ENCODE measurements at places on chromosomes 16 and 17.

- peak; percentile 54 for DNase-seq
These were observed 17.7 kb downstream of the PLCG2 start for GRCh38 chr16:81796583-81797346.

GRCh38 chr16:88856122-88856827 lies 472 bp downstream of the GALNS start:
- DNase-seq = no peak

DNA sequence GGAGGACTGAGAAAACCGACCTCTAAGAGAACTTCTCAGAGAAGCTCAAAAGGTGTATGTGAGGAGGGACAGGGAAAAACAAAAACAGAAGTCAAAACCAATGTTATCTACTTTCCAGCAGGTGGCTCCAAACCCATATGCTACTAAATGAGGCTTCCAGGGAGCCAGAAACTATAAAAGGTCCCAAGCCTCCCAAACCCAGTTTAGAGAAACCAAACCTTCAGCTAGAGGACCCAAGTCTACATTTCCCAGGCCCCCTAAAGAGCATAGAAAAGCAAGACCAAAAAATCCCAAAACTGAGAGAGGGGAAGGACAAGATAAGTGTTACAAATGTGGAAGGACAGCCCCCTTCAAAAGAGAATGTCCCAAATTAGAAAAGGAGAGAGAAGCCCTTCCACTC lies 3.7 kb downstream of the HPR start:
- peak; percentile 62 for DNase-seq

DNA sequence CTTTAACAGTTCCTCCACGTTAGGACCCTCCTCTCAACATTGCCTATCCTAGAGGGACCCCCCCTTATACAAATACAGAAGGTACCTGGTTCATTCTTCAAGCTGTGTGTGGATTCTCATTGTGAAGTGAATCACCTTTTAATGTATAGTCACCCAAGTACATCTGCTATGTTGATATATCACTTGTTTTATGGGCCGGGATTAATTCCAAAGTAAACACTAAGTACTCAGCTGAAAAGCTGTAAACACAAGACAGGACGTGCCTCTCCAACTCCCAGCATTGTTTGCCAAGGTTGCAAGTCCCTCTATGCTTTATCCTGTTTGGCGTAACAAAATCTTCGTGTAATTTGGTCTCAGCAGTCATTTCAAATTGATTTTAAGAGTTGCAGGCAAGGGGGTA lies 123.6 kb downstream of the RBFOX1 start:
- DNase-seq = no peak

DNA sequence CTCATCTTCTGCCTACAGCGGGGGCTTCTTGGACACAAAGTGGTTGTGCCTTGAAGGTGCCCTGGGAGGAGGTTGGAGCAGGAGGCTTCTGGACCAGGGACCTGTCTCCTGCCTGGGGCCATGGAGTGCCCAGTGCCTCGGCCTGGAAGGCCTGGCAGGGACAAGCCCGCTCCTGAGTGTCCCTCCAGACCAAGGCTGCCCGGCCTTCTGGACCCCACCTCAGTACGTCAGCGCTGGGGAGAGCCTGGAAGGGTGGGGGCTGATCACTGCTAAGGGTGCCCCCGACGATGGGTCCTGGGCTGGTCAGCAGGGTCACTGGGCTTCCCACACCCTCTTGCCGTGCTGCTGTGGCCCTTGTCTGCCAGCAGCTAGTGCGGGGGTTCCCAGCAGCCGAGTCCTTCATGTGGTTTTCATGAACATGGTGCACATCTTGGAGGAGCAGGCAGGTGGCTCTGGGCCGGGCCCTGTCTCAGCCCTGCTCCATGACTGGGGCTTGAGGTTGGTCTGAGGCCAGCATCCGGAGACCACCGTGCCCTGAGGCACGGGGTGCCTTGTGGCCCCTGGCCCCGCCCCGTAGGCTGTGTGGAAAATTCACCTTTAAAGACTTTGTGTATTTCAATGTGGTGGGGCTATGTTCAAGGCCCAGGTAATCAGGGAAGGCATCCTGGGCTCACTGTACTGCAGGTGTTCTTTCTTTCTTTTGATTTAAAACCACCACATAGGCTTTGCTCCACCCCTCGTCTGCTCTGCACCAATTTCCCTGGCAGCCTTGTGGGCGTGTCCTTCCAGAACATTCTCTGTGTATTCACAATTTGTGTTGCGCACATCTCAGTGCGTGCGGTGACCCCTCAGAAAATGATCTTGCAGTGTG lies 22.4 kb downstream of the MGRN1 start:
- DNase-seq = no peak

DNA sequence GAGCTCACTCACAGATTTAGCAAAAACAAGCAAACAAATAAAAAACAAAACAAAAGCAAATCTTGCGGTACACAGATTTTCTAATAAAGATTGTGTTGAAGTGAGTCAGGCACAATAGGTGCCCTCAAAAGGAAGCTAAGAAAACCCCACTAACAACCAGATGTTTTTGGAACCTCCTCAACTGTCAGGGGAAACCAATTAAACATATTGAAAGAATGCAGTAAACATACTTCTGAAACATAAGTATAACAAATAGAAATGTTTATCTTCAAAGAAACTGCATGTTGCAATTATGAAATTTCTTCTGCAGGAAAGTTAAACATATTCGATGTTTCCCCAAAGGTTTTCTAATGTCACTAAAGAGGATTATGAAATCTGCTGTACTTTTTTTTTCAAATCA lies 110.5 kb upstream of the CORO6 start:
- DNase-seq = peak; percentile 83

- no peak for DNase-seq
These were observed 18.1 kb upstream of the KRT17 start for GRCh38 chr17:41642252-41643156.

GRCh38 chr16:22353191-22353919 lies 21.1 kb downstream of the CDR2 start:
- peak; percentile 83 for DNase-seq

GRCh38 chr17:59527325-59527917 lies 38.0 kb upstream of the DHX40 start:
- DNase-seq = no peak

DNA sequence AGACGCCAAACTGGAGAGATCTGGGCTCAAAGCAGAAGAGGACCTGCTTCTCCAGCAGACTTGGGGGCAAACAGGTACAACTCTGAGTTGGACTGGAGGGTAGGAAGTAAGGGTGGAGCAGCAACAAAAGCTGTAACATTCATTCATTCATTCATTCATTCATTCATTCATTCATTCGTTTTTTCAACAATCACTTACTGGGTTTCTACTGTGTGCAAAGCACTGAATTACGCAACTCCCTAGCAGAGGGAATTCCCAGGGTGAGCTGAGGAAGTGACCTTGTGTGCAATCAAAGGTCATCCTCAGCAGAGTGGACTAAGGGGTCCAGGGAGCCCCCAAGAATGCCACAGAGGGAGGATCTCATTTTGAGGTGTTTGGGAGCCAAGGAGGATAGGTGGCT lies 231.1 kb upstream of the SDK2 start:
- DNase-seq = no peak

GRCh38 chr16:48143812-48144368 lies 11.9 kb downstream of the ABCC12 start:
- no peak for DNase-seq

GRCh38 chr16:82562183-82562683 lies 64.5 kb upstream of the CDH13 start:
- no peak for DNase-seq

GRCh38 chr16:86575754-86576557 lies 2.4 kb upstream of the FOXL1 start:
- DNase-seq = peak; percentile 97

DNA sequence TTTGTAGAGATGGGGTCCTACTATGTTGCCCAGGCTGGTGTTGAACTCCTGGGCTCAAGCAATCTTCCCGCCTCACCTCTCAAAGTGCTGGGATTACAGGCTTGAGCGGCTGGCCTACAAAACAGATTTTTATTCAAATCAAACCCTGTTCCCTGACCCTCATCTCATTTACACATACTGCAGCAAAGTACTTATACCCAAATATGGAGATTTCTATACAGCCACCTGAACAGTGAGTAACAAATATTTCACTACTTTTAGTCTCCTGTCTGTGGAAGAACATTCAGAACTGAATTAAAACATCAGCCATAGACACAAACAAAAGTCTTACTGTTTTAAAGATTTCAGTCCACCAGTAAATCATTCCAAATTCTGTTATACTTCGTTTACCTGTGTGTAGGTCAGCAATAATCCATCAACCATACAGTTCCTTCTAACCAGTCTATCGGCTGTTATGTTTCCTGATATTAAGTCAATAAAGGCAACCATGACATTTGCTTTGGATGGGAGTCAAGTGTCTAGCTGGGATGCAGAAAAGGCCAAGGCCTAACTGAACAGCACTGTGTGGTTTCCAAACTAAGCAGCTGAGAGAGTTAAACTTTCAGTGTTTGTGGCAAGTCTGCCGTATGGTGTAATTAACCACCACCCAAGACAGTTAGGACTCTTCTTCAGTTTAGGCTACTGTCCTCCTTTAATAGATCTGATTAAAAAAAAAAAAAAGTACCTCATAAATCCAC lies 22.3 kb downstream of the ERN1 start:
- DNase-seq = no peak

- no peak for DNase-seq
These were observed 56.3 kb downstream of the IL21R start for GRCh38 chr16:27458258-27458657.

DNA sequence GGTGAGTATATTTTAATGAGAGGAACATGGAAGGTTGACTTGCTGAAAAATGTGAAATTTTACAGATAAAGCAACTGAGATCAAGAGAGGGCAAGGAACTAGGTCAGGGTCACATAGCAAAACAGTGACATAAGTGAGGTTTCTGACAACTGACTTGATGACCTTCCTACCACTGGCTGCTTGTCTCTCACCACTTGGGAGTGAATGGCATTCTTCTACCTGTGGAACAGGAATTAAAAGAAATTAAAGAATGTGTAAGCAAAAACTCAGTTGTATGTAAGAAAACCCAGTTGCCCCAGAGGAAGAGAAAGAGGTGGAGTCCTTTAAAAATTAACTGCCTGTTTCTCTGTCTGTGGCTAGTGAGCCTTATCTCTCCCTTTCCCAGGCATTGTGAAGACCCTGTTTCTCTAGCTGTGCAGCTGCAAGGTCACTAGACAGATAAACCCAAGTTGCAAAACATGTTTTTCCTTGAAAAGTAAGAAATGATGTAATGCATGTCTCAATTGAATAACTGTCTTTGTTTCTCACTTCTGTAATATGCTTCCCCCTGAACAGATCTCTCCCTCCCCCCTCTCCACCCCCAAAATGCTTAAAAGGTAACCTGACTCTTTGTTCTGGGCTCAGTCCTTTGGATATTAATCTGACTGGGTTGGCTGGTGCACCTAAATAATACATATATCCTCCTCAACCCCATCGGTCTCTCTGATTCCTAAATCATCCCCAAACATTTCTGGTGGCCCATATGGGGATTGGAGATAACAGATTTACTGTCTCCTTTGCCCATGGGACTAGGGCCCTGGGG lies 23.4 kb downstream of the ACSM1 start:
- no peak for DNase-seq

DNA sequence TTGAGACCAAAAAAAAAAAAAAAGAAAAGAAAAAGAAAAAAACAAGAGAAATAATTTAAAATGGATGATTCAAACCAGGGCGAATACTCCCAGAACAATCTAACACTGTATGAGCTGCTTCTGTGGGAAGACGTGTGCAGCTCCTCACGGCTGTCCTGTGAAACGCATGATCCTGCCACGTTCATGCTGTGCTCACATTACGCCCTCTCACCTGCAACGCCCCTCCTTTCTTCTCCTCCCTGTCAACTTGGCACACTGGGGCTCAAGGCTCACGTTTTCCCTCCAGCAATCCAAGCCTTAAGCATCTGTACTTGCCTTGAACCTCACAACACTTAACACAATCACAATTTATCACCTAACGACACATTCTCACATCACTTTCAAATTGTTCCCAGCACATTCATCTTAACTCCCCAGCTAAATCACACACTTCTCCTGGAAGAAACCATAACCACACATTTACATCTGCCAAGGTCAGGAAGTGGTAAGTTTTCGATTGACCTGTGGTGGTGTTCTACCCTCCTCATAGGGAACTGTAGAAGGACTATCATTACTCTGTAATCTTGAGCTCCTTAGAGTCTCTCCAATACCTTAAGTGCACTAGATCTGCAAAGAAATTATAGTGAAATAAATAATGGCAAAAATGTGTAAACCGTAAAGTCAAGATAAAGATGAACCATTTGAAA lies 29.1 kb downstream of the MBTPS1 start:
- no peak for DNase-seq

DNA sequence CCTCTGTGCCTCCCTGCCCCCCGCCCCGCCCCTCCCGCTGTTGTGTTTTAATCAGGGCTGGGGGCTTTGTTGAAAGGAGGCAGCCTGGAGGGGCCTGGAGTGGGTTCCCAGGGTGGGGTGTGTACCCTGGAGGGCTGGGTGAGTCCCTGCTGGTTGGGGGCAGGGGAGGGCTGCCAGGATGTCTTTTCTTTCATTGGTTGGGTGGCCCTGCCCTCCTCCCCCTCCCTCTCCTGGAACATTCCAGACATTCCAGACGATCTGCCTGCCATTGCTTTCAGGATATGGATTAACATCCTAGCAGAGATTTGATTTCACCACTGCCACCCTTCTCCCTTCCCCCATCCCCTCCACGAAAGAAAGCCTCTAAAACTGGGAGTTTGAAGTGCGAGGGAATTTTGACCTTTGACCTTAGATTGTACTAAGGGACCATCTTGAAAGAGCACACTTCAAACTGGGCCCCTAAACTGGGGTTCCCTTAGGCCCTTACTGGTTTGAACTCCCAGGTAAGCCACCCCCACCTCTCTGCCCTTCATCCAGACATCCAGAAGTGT lies 25.3 kb downstream of the IGF2BP1 start:
- DNase-seq = peak; percentile 77

DNA sequence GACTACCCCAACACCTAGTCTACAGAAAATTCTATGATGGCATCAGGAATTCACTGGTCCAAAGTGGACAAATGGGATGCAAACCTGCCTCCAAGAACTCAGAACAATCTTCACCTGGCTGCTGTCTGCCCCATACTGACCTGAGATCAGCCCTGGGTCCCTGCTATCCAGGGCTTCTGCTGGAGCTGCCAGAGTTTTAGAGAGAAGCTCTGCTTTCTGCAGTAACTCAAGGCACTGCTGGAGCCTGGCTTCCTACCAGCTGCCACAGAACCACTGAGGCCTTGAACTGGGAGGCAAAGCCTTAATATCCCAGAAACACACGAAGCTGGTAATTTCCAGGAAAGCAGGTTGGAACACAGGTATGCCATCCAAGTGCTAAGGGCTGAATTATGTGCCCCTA lies 7.5 kb downstream of the TMEM170A start:
- DNase-seq = no peak

- peak; percentile 71 for DNase-seq
These were observed 1.4 kb upstream of the SPHK1 start for GRCh38 chr17:76382803-76383545.

DNA sequence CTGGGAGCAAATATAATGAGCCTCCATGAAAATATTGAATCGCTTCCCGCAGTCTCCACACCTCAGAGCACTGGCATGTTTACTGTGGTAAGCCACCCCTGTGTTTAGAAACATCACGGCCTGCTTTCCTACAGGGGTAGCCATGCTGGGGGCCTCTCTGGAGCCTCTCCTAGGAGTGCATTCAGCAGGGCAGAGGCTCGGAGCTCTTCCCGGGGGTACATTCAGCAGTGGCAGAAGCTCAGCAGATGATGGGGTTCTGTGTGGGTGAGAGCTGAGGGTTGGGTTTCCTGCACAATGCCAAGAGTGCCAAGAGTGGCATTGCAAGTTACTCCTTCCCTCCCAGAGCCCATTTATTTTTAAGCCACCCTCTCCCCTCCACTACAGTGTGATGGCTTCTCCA lies 386.6 kb downstream of the SEC14L1 start:
- DNase-seq = no peak
